Activated CD4-positive, CD25-positive, alpha-beta regulatory T cell (primary cell): ENCODE measurements at places on chromosomes 5 and 9.

DNA sequence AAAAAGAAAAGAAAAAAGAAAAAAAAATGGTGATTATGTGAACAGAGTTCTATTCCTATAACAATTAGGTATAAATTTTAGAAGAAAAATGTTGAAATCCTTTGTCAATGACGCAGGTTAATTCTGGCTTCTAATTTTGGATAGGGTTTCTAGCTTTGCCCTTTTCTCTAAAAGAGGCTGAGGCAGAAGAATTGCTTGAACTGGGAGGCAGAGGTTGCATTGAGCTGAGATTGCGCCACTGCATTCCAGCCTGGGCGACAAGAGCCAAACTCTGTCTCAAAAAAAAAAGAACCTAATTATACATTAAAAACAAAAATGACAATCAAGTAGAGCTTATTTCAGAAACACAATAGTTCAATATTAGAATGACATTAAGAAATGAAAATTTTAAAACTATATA, 2.9 kb downstream of the STXBP1 start:
- DNase-seq: no peak

GRCh38 chr9:76912636-76913275, 6.8 kb upstream of the PRUNE2 start:
- no peak for DNase-seq

- no peak for DNase-seq
Observed at GRCh38 chr5:2695200-2695891, 56.1 kb downstream of the IRX2 start.

DNA sequence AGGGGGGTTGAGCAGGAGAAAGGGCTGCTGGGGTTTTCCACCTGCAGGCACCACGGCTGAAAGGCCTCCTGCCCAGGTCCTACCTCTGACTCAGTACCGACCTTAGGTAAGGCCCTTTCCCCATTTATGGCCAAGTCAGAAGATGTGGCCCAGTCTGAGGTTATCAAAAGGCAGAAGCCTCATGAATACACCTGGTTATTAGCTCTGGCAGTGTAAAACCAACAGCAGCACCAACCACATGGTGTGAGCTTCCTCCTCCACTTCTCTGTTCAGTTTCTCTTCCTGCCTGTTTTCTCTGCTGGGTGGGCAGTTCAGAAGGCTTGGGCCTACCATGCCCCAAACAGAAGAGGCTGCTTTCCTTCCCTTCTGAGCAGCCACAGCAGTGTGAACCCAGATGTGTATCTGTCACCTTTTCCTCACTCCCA, 86.9 kb downstream of the UGCG start:
- no peak for DNase-seq

DNA sequence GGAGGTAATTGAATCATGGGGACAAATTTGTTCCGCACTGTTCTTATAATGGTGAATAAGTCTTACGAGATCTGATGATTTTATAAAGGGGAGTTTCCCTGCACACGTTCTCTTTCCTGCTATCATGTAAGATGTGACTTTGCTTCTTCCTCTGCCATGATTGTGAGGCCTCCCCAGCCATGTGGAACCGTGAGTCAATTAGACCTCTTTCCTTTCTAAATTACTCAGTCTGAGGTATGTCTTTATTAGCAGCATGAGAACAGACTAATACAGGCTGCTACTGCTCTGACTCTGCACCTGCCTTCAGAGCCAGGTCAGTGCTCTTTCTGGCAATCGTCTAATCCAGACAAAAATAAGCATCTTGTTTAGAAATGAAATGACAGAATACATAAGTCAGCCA, 479.2 kb upstream of the TUSC1 start:
- no peak for DNase-seq

DNA sequence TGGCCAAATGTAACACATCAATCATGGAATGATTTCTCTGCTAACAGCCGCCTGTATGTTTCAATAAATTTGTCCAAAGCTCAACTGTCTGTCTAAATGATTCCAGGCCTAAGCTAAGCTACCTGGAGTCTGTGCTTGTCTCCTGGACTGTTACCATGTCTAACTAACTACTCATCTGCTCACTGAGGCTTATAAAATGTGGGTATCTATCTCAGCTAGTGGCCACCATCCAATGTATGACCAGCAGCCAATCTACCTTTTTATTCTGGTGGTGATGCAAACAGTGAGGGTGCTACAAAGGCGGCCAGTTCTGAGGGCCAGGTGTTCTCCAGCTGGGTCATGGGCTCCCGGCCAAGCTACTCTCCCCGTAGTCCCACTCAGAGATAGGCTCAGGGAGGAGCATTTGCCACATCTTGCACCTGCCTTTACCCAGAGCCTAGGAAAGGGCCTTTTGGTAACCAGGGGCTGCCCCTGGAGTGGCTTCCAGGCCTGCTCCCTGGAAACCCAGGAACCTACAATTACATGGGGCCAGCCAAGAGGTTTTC, 59.1 kb downstream of the PFDN1 start:
- no peak for DNase-seq

- no peak for DNase-seq
Observed at GRCh38 chr9:109640580-109641371, 139.2 kb upstream of the PALM2AKAP2 start.

DNA sequence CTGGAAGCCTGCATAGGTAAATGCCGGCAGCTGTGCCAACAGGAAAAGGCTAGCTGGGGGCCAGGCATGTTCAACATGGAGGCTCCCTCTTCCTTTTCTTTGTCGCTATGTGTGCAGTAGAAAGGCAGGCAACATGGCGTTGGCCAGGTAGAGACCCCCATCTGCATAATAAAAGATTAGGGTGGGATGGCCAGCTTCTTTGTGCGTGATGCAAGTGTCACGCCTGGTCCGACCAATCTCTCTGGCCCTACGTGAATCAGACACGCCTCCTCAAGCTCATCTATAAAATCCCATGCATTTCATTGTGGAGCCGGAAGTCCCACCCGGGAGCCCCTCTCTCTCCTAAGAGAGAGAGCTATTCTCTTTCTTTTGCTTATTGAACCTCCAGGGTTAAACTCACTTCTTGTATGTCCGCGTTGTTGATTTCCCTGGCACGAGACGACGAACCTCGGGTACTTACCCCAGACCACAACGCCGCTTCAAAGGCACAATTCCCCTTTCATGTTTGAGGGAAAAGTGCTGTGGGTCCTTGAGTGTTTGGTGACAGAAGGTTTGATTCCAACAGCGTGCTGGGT, 25.0 kb upstream of the C5orf47 start:
- no peak for DNase-seq

- DNase-seq: no peak
Observed at GRCh38 chr5:134091626-134092121, 22.8 kb upstream of the TCF7 start.

DNA sequence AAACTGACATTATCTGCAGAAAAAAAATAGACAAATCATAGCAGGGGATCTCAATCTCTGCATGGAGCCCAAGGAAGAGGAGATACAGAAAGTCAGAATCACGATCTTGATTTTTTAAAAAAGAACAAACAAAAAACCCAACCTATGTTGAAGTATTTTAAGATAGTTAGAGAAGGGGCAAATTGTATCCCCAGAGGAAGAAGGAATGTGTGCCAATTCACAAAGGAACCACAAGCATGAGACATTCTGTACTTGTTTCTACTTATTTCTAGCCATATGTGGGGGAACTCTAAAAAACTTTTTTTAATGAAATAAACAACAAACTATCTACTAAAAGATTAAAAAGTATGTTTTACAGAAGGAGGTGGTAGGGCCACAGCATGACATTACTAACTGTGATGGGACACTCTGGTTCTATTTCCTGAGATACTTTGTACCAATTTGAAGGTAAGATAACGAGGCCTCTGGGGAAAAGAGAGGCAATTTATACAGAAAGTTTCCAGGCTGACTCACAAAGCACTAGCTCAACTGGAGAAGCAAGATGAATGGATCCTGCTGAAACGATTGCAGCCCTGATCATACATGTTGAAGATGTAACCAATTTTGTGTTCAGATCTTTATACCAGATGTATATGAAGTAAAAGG, 22.5 kb downstream of the RANBP3L start:
- DNase-seq: no peak

DNA sequence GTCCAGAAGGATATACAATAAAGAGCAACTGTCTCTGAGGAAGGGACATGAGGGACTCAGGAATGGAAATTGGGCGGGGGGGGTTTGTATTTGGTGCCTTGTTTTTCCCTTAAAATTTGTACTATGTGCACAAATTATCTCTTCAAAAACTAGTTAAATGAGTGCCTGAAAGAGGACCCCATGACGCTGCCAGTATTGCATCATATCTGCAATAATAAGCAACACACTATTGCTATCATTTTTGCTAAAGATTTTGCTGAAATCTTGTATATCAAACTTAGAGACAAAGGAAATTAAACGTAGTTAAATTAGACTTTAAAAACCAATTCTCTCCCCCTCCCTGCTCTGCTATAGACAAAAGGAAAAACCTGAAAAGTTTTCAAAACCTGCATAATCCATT, 89.7 kb upstream of the SLC30A5 start:
- no peak for DNase-seq

DNA sequence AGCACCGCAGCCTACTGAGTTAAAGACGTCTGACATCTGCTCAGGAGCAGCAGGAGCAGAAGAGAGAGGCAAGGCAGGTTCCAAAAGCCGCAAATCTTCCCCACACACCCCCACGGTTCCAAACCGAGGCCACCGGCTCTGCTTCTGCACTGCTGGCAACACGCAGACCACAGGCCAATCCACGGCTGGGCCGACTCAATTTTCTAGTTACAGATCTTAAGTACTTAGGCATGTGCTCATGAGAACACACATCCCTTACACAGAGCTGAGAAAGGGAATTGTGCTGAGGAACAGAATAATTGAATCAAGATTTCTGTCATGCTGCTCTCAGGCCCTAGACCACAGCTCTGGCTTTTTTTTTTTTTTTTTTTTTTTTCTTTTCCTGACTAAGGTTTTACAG, 32.6 kb downstream of the PAX5 start:
- DNase-seq: no peak

- DNase-seq: no peak
Observed at GRCh38 chr5:94788527-94788926, 170.1 kb downstream of the SLF1 start.

DNA sequence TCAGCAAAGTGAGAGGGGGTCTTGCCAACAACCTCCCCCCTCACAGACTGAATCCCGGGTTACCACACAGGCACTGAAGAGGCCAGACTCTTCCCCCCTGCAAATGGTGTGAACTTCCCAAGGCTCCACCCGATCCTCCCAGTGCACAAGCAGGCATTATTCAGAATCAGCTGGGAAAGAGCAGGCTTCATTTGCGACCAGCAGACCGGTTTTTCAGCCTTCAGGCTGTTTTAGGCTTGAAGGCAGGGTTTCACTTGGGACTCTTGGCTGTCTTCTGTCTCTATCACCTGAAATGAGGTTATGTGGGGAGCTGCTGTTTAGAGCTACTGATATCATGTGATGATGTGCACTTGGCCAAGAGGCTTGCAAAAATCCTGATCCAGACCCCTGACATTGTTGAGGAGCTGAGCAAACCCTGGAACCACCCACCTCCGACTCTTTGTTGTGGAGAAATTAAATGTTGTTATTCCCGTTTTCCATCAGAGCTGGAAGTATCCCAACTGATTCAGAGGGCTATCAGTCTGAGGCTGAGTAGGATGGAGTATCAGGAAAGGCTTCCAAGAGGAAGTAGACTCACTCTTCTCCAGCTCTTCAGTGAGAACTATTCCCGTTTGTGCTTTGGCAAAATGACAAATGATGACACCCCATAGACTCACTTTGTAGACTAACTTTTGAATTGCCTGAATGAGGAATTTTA, 63.3 kb upstream of the ZFR start:
- DNase-seq: no peak

- no peak for DNase-seq
Observed at GRCh38 chr9:35448496-35448895, 41.4 kb upstream of the RUSC2 start.

GRCh38 chr9:115422932-115423440, 305.0 kb upstream of the TNC start:
- DNase-seq: no peak

GRCh38 chr9:90970608-90971007, 169.0 kb downstream of the SYK start:
- no peak for DNase-seq

GRCh38 chr5:322942-323879, 1.7 kb downstream of the AHRR start:
- DNase-seq: no peak

DNA sequence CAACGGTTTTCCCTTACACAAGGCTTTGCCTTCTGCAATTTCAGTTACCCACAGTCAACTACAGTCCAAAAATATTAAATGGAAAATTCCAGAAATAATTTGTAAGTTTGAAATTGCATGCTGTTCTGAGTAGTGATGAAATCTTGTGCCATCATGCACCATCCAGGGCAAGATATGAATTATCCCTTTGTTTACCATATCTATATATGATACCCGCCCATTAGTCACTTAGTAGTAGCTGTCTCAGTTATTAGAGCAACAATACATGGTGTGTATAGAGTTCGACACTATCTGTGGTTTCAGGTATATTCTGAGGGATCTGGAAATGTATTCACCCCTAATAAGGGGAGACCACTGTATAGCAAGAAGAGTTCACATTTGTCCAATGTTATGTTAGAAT, 29.4 kb downstream of the ERBIN start:
- no peak for DNase-seq

DNA sequence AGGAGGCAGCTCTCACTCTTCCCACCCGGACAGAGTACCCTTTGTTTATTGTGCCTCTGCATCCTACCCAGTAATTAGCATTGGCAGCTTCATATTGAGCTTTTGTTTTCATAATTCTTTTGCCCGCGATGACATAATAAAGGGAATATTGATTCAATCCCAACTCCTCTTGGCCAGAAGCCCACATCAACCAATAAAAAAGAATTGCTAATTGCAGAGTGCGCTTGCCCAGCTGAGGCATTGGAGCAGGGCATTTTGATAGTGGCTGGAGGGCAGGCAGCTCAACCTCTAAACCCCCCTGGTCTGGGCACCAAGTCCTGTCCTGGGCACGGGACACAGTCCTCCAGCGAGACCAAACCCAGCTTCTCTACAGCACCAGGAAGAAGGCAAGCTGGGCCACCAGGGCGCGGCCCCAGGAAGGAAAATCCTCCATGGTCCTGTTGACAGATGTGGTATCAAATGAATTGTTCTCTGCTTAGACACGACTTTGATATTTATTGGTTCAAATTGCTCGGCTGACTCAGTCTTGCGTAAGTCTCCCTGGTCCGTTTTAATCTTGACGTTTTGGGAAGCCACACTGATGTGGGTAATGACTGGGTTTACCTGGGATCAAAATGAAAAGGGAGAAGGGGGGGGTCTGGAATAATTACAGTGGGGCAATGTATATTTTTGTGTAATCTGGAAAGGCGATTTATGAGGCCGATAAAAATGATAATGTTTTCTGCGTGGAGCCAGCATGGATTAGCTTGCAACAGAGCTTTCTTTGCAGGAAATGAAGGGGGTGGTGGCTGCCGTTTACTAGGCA, 220.7 kb upstream of the MSX2 start:
- DNase-seq: no peak
